ENCODE measurements at places on chromosomes 1 and 21.

GRCh38 chr1:38098101-38098847 lies 51.7 kb upstream of the POU3F1 start:
- no peak for DNase-seq

- DNase-seq, result no peak
These were observed 122.5 kb upstream of the NCAM2 start for GRCh38 chr21:20875742-20876141.

- no peak for DNase-seq
These were observed 61.0 kb downstream of the POFUT2 start for GRCh38 chr21:45226540-45227326.

- no peak for DNase-seq
These were observed 172.3 kb downstream of the SIPA1L2 start for GRCh38 chr1:232457595-232457994.

DNA sequence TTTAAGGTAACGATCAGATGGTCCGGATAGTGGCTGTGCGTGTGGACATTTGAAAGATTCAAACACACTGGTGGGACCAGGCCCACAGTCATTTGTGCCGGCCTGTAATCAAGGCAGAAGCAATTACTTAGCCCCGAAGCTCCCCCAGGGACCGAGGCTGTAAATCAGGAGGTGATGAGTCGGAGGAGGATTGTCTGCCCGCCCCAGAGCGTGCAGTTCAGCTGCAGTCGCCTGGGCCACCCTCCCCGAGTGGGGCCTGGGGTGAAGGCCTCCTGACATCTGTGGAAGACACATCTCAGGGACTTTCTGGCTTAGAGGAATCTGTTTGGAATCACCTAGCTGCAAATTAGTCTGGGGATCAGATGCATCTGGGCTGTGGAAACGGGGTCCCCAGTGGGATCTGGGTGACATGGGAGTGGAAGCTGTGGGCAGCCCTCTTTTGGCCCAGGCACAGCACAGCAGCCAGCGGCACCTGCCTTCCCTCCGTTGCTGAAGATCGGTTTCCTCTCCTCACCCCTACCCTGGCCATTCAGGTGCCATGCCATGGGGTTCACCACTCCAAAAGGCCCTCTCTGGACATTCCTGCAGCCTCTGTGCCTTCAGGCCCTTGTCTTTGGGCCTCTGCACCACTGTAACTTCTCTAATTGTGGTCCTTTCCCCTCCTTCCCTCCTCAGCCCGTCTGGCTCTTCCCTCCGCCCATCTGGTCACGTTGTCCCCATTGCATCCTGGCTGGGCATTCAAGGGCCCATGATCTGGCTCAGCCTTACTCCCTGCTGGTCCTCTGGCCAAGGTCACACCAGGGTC lies 25.7 kb downstream of the LHX4 start:
- no peak for DNase-seq

DNA sequence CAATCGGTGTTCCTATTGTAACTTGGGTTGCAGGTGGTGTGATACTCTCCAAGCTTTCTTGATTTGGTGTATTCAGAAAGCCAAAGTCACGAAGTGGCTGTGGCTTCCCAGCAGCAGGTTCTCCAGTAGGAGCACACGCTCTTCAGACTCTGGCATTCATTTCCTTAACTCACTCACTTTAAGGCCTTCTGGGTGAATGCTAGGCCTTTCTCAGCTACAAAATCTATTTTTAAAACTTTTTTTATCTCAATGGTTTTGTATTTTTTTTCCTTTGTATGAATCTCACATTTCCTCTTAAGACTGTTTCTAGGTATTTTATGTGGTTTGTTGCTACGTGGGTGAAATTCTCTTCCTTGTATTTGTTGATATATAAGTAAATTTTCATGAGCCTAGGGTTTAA lies 22.9 kb upstream of the PKN2 start:
- DNase-seq, result no peak

- no peak for DNase-seq
These were observed 211.9 kb downstream of the NPHP4 start for GRCh38 chr1:5780324-5780716.

- DNase-seq, result peak; percentile 94
These were observed 55.2 kb upstream of the TARBP1 start for GRCh38 chr1:234533975-234534876.

DNA sequence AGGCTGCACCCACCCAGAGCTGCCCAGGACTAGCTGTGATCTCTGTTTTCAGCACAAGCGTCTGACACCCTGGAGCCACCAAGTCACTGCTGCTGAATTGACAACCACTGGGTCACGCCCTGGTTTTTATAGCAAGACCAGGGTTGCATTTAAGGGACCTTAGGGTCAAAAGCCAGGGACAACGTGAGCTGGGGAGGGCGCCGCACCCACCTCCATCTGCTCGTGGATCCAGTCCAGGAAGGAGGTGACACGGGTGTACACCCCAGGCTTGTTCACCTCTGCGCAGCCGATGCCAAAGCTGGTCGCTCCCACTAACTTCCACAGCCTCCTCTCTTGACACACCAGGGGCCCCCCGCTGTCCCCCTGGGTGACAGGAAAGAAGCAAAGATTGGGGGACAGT lies 9.2 kb upstream of the TFF1 start:
- no peak for DNase-seq

- DNase-seq, result no peak
These were observed 2.5 kb downstream of the PHLDA3 start for GRCh38 chr1:201466492-201466891.

DNA sequence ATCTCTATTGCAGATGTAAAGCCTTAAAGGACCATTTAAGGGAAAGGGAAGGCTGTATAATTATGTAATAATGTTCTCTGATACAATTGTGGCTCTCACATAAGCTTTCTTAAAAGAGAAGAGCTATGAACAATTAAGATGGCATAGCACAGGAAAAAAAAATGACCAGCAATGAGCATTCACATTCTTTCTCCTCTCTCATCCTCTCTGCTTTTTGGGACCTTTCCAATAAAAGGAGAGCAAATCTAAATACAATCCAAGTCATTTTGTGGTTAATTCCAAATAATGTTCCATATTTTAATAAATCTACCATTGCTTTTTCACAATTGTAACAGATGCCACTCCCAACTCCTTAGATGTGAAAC lies 23.5 kb downstream of the SMYD3 start:
- DNase-seq, result no peak

GRCh38 chr1:1221887-1222574 lies 8.1 kb upstream of the TNFRSF4 start:
- DNase-seq, result no peak

DNA sequence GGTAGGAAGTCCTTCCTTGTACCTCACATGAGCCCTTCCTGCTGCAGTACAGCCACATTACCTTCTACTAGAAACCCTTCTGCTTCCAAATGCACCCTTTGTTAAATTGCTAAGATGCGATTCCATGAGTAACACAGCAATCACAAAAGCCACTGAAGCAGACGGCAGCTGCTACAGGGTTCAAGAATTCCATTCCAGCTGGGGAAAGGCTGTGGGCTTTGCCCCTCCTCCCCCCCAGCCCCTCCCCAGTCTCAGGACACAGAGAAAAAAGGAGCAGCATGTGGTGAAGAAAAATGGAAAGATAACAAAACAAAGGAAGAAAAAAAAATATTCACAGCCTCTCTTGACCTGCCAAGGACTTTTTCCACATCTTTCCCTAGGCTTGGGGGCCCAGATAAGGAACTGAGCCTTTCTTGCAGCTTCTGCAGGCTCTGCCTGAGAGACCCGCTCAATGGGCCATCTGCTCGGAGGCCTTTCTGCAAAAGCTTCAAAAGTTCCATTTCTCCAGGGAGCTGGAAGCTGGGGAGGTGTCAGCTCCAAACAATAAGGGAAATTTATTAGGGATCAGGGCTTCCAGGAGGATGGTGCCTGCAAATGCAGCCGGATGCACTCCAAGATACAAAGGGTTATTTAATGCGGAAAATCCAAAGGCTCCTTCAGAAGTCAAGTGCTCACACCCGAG lies 72.1 kb downstream of the SYT2 start:
- no peak for DNase-seq

DNA sequence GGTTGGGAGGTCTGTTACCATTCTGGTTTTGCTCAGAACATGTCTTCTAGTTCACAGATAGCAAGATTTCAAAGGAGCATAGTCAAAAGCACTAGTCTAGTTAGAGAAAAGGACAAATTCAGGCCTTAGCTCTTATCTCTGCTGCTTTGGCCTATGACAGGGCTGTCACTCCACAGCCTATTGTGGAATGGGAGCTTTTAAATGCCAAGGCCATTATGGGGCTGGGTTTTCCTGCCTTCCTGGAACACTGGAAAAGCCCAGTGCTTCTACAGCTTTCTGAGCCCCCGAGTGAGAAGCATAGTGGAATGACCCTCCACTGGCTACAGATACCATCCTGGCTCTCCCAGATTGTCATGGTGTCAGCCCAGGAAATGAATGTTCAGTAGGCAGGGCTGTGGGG lies 9.3 kb downstream of the MTFR1L start:
- no peak for DNase-seq

- no peak for DNase-seq
These were observed 13.2 kb downstream of the ODF2L start for GRCh38 chr1:86382878-86383277.

GRCh38 chr1:212700892-212701819 lies 1.5 kb upstream of the BATF3 start:
- DNase-seq, result peak; percentile 32

DNA sequence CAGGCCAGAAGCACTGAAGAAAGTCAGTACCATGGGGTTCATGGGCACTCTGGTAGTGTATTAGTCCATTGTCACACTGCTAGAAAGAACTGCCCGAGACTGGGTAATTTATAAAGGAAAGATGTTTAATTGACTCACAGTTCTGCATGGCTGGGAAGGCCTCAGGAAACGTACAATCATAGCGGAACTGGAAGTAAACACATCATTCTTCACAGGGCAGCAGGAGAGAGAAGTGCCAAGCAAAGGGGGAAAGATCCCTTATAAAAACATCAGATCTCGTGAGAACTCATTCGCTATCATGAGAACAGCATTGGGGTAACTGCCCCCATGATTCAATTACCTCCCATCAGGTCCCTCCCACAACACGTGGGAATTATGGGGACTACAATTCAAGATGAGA lies 20.2 kb upstream of the ROR1 start:
- DNase-seq, result no peak

DNA sequence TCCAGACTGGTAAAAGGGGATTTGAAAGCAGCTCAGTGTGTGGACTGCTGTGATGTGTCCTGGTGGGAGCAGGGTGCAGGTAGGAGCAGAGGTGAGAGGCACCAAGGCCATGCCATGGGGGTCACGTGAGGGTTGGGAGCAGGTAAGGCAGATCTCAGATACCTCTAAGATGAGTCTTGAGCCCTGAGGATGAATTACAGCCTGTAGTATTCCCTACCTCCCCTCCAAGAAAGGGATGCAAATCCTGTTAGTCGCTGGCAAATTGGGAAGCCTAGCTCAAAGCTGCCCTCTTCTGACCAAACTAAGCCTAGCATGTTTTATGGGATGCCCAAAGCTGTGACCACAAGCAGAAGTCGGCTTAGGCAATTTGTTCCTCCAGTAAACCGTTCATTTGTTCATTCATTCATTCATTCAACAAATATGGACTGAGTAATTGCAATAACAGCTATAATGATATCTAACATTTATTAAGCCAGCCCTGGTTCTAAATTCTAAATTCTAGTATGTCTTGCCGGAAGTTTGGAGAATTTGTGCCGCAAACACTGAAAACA lies 3.9 kb upstream of the NUAK2 start:
- peak; percentile 64 for DNase-seq

DNA sequence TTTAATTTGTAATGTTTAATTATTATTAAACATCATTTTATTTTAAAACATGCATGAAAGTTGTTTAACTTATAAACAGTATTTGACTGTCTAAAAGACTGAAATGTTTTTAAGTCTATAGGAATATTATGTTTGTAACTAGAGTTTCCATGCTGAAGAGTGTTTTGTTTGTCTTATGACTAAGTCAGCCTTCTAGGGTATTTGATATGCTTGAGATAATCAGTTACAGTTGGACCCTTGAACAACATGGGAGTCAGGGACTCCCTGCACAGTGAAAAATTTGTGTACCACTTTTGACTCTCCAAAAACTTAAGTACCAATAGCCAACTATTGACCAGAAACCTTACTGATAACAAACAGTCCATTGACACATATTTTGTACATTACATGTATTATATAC lies 45.5 kb upstream of the KANK4 start:
- DNase-seq, result no peak

DNA sequence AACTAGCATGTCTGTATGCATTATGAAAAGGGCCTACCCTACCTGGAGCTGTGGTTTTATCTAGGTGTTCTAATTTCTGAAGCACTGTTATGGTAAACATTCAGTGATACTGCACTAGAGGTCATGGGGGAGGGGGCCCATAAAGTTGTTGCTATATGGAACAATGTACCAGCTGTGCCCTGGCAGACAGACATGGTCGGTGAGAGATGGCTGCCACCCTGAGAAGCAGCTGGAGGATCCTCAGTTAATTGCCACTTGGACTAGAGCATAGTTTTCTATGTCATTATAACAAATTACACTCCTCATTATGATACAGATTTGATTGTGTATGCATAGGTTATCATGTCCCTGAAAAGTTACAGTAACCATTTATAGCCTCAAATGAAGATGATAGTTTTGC lies 45.4 kb downstream of the ILDR2 start:
- no peak for DNase-seq

GRCh38 chr1:89466307-89466930 lies 58.2 kb upstream of the LRRC8B start:
- DNase-seq, result no peak

GRCh38 chr1:15836772-15837669 lies 10.5 kb upstream of the SPEN start:
- DNase-seq, result no peak

- DNase-seq, result no peak
These were observed 22.2 kb upstream of the PARP1 start for GRCh38 chr1:226429858-226430715.

DNA sequence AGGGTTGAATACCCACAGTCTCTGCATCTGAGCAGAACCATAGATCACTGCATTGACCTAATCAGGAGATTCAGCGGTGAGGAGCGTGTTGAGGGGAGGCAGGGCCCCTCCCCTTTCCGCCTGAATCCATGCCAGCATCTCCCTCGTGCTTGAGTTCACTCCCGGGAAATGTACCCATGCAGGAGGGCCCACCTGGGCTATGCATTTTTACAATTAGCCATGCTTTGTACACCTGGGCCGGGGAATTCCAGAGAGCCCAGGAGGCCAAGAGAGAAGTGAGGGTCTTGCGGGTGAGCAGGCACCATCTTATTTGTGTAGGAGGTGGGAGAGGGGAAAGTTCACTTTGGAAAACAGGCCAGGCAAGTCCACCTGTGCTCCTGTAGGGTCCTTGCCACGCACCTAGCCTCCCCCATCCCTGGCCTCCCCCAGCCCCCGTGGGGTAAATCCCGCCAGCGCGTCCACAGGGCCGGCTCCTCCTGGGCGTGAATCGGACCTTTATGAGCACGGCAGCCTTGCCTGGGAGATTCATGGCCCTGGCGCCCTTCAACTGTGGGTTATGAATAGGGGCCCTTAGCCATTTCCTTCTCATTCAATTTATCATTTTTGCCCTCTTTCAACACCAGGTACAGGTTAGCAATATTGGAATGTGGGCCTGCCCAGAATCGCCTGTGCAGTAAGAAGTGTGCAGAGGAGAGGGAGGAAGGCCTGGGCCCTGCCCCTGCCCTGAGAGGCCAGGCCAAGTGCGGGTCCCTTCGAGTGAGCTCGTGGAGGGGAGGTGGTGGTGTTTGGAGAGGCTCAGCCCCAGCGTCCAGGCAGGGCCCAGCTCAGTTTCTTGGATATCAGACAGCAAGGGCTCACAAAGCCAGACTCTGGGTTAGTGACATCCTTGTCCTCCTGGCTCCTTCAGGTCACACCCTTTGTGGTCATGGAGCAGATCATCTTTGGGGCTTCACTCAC lies 84.4 kb upstream of the ACTRT2 start:
- DNase-seq, result no peak

Data from prostate gland (tissue), 2 donors.